Hematopoietic multipotent progenitor cell treated with erythropoietin and hydrocortisone succinate and interleukin-3 and kit ligand, for 8 days (in vitro differentiated cells): ENCODE measurements at places on chromosomes 5 and 9.

- DNase-seq = no peak
Measured at GRCh38 chr5:65902104-65902503, 24.3 kb upstream of the ERBIN start.

DNA sequence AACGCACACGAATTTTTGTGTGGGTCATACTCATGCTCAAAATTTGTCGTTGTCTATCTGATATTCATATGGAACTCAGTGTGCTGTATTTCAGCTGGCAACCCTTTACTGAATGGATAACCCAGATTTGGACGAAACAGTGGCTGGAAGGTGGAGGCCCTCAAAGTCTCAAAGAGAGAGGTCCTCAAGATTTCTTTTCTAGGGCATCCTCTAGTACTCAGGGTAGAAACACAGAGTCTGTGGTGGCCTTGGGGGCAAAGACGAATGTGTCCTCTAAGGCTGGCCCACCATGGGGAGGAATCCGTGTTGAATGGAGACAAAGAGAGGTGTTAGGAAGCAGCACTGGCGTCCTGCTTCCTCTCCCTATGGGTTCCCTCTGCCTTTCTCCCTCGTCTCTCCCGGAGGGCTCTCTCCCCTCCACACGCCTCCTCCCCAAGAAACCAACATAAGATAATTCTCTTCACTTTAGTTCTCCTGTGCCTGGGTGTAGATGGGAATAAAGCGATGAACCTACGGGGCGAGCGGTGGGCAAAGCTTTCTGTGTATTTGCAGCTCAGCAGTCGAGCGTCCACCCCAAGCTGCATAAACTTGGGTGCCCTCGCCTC, 333.7 kb downstream of the CWC27 start:
- DNase-seq = peak; percentile 14

- no peak for DNase-seq
Measured at GRCh38 chr5:64301566-64301965, 135.9 kb downstream of the RNF180 start.

DNA sequence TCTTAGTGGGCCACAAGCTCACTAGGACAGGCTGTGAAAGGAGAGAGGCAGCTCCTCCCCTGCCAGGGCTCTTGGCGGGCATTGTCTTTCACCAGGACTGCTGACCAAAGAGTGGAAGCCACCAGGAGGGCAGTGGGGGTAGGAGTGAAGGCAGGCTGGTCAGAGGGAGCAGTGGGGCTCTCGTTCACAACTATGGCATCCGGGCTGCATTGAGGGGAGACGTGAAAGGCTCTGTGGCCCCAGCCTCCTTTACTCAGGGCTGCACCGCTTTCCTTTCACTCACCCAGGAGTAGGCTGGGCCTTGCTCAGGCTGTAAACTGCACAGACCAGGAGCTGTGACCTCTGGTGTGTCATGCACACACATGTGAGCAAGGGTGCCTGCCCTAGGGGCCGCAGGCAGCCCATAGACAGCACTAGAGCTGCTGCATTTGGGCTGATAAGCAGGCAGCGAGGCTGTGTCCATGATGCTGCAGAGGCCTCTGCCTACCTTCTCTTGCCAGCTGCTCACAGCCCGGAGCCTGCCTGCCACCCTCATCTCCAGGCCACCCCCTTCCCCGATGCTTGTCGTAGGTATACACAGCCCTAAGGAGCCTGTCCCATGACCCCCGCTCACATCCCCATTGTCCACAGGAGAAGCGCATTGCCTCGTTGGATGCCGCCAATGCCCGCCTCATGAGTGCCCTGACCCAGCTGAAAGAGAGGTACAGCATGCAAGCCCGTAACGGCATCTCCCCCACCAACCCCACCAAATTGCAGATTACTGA, 130.4 kb downstream of the DAB2IP start:
- DNase-seq = no peak

DNA sequence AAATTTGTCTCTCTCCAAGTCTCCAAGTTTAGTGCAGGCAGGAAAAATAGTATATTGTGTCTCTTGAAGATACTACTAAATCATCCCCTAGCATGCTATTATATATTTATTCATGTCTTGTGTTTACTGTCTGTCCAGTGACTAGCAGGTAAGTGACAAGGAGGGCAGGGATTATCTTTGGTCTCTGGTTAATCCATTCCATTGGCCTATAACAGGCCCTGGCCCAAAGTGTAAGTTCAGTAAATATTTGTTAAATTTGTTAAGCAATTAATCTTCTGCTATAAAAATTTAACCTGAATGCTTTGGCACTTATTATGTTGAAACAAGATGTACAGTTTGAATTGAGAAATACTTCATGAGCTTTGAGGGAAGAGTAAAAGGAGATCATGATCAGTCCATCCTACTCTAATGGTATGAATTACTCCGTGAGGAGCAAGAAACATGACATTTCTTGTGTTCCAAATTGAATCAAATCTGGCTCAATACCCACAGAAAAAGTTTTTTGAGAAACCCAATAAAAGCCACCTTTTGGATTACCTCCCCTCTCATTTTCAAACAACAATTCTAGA, 219.7 kb downstream of the DTWD2 start:
- DNase-seq = no peak

DNA sequence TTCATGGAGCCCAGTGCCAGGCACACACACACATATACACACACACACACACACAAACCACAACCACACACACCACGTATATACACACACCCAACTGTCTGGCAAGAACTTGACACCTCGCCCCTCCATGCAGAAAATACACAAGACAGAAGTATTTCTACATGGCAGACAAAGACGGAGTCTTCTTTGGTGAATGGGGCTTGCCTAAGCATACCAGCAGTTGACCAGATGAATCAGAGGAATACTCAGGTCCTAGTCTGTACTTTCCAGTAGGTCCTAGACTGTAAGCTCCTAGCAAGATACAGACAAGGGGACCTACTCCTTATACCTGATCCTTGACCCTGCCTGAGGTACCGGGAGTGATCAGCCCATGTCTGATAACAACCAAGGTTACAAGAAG, 60.1 kb downstream of the SIL1 start:
- no peak for DNase-seq

GRCh38 chr9:18855656-18856055, 177.4 kb downstream of the SAXO1 start:
- DNase-seq = no peak

DNA sequence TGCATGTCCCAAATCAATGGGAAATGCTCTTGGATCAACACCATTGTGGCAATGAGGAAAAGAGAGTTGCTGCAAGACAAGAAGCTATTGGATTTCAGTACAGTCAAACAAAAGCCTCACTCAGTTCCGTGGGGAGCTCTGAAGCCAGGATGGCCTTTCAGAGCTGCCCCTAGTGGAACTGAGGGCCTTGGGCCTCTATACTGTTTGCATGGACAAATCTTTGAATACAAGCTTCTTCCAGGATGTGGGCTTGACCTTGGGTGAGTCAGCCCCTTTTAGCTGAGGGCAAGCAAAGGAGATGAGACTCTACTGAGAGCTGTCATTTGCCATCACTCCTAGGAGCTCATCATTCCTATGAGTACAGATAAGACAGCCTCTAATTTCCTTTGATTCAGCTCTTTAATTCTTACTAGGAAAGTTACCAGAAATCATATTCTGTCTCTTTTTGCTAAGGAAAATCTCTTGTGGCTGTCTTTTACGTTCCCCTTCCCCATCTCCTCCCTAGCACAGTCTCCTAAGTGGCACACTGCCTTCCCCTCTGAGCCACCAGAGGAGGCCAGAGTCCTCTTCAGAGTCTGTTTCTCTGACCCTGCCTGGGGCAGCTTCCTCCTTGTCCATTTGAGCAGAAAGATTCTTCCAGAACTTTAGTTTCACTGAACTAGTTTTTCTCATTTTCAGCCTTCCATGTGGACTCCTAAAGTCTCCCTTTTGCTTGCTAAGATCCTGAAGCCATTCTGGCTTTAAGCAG, 168.8 kb upstream of the POC5 start:
- DNase-seq = no peak

DNA sequence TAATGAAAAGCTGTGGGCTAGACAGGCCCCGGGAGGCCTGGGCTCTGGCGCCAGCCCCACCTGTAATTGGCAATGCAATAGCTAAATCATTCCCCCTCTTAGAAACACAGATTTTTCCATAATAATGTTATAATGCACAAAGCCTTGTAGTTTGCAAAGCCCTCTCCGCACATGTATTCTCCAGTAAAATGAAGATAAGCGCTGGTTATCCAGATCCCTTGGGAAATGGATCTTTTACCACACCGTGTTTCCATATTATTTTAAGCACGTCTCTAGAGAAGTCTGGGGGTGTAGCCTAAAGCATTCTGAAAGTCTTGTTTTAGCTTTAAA, 1.1 kb upstream of the APBA1 start:
- no peak for DNase-seq

DNA sequence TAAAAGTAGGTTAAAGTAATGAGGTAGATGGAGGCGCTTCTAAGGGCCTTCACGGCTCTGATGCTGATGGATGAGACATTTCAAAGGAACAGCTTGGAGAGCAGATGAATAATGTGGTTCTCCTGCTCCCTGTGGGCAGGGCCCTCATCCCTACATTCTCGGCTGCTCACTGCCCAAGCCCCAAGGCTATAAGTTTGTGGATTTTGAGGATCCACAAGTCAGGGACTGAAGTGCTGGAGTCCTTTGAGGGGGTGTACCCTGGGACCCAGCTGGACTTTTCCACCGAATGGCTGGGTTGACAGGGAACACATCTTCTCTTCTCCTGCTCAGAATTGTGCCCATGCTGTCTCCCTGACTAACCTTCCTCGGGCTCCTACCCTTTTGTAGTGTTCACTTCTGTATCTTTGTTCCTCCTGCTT, 21.4 kb upstream of the CXCL14 start:
- DNase-seq = no peak

- no peak for DNase-seq
Measured at GRCh38 chr5:56588636-56589480, 226.5 kb upstream of the MAP3K1 start.

DNA sequence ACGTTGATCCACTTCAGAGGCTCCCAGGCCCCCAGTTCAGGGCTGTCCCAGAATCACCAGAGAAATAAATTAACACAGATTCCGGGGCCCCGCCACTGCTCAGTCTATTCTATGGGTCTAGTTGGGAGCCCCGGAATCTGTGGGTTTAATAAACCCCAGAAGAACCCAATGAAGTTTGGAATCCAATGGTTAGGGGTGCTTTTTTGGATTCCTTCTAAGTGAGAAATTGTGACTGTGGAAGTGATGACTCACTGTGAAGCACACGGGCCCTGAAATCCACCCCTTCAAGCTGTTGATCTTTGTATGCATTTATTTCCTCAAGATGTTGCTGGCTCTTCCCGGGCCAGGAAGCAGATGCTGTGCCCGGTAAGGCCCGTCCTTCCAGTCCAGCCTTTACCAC, 57.3 kb upstream of the SLC28A3 start:
- no peak for DNase-seq

DNA sequence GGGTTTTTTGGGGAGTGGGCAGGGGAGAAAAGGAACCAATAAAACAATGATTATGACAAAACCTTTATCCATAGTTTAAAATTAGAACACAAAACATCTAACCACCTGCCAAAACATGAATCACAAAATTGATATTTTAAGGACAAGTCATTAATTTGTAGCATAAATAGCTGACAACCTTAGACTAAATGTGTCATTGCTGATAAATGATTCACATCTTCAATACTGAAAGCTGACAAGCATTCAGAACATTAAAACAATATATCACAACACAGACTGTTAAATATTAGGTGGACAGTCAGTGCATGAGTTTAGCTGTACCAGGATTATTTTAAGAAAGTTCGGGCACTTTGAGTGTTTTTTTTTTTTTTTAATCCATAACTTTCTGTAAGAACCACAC, 71.5 kb downstream of the NR3C1 start:
- DNase-seq = no peak

- no peak for DNase-seq
Measured at GRCh38 chr9:115808108-115808507, 345.5 kb upstream of the PAPPA start.

GRCh38 chr9:1120500-1121165, 70.5 kb downstream of the DMRT2 start:
- DNase-seq = no peak

DNA sequence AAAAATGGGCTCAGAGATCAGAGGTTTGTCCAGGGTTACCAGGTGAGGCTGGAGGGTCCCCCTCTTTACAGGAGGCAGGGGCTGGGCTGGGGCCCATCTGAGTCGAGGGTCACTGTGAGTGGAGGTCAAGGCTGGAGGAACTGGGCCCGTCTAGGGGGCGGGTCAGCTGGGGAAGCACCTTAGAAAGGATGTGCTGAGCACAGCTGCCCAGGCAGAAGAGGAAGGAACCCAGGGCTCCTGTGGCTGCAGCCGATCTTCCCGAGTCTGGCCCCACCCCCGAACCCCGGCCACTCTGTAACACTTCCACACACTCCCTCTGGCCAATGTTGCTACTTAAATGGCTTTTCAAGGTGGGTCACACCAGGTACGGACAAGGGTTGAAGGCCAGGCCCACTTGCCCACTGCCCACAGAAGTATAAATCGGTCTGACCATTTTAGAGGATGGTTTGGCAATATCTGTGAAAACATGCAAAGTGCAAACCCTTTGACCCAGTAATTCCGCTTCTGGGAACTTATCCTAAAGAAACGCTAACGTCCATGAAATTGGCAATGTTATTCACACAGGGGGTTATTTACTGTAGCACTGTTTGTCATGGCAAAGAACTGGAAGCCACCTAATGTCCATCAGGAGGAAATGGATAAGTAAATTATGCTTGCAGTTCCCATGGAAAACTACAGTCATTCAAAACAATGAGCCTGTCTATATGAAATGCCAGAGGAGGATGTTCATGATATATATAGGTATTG, 30.5 kb upstream of the EEIG1 start:
- DNase-seq = no peak

DNA sequence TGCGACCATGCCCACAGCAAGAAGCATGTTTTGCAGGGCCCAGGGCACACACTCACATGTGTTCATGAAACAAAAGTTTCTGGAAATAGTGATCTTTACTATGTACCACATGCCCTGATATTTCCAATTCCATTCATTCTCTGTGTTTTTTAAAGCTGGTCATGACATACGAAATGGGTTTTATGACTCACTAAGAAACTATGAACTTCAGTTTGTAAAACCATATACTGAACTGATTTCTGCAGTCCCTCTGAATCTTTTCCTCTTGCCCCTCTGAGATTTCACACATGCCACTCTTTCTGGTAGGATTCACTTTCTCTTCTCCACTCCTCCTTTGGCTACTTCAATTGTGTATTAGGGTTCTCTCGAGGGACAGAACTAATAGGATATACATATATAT, 416.1 kb upstream of the TRPC7 start:
- DNase-seq = no peak

DNA sequence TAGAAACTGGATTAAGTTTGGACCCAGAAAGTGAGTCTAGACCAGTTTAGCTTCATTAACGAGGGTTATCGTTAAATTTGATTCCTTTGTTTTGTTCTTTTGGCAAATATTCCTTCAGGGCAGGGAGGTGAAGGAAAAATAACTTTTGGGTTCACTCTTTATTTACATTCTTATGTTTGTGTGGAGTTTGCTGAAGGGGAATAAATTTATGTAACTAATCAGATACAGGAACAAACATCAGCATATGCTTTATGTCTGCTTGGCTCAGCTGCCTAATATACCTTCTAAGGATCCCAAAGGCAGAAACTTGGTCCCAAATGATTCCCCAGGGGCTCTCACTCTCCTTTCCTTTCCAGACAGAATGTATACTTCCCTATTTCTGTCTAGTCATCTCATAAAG, 132.4 kb downstream of the MCTP1 start:
- DNase-seq = no peak

- DNase-seq = no peak
Measured at GRCh38 chr5:88090506-88090905, 178.1 kb downstream of the TMEM161B start.

- DNase-seq = no peak
Measured at GRCh38 chr5:142615948-142616347, 69.9 kb downstream of the FGF1 start.
